RPMI8226 (cell line): ENCODE measurements at places on chromosomes 3 and 15.

DNA sequence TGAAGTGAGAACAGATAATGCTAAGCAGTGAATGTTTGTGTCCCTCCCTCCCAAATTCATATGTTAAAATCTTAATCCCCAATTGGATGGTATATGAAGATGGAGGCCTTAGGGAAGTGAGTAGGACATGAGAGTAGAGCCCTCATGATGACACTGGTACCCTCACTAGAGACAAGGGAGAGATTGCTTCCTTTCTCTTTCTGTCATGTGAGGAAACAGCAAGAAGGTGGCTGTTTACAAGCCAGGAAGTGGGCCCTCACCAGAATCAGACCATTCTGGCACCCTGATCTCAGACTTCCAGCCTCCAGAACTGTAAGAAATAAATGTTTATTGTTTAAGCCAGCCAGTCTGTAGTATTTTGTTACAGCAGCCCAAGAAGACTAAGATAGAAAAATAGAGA is 209.5 kb downstream of the SATB1 start:
- DNase-seq = no peak

DNA sequence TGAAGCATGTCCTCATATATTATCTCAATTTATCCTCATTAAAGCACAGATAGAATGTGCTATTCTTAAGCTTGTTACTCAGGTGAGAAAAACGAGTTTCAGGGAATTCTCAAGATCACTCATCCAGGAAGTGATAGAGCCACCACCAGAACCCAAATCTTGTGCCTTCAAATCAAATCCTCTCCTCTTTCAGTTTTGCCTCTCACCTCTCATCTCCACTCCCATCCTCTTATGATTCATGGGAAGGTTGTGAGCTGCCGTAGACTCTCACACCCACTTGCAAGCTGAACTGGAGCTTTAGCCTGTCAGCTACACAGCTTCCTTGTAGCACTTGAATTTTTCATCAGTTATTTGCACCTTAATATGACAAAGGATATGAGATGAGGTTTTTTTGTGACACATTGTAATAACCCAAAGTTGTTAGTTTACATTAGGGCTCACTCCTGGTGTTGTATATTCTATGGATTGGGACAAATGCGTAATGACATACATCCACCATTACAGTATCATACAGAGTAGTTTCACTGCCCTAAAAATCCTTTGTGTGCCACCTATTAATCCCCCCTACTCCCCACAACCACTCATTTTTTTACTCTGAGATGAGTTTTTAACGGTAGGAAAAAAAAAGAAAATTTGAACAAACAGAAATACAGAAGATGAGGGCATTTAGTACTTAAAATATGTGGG is 25.7 kb downstream of the GPR15 start:
- DNase-seq = no peak

DNA sequence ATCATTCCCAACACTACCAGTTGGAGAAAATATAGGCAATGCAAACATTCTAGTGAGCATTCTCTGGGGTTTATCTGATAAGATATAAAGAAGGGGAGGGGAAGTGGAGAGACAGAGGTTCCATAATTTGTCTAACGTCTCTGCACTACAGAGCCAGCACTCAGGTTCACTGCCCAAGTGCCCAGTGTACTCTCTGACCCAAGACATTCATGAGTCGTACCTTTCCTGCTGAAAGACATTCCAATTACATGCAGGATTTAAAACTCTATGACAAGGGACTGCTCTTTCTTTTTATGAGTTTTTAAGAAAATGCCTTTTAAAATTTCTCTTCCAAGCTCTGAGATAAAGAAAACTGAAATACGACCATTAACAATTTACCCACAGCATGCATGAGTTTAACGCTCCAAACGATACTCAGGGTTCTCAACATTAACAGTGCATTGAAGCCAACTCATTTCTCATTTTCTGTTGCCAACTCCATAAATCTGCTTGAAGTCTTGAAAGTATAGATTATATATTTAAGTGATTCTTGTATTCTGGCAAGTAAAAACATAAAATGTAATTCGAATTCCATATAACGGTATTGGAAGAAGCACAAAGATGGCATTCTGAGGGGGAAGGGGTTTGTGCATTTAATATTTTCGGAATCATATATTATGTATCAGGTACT is 193.4 kb downstream of the SUCLG2 start:
- no peak for DNase-seq

- peak; percentile 52 for DNase-seq
Measured at GRCh38 chr3:178562143-178562946, 26.1 kb downstream of the KCNMB2 start.

DNA sequence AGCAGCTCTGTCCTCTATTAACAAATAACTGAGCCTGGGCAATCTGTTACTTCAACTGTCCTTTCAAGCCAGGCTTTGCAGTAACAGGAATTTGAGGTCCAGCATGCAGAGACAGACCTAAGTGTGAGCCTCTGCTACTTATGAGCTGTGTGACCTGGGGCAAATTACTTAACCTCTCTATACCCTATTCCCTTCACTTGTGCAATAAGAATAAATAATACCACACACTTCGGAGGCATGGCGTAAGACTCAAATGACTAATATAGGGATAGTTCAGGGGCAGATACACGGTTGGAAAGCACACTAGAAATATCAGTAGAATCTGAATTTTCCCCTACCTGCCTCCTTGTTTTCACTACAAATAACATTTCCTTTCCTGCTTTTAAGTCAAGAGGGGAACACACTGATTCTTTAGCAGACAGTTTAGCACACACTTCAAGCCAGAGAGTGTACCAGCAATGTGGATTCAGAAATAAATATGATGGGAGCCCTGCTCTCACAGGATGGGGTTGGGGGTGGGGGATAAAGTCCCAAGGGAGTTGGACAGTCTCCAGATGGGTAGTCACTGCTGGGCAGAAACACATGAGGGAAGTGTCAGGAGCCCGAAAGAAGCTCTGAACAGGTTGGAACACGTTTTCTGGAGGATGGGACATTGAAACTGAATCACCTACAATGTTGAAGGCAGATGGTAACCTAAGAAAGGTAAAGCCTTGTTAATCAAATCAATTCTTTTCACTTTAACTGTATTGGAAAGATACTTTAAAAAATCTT is 61.8 kb upstream of the RBP1 start:
- DNase-seq = no peak

DNA sequence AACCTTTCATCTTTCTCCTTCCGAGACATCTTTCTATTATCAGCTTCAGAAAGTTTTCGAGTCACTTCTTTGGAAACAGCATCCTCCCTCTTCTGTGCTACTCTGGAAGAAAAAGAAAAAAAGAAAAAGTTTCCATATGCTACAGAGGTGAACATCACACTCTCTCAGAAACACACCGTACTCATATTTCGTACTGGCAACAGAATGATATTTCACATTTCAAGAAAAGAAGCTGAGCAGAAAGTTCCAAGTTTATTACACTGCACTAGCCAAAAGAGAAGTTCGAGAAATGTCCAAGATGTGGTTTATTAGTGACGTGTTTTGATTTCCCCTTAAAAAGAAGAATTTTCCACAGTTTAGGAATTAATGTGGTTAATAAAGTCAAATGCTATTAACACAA is 6.0 kb downstream of the SSR3 start:
- no peak for DNase-seq

DNA sequence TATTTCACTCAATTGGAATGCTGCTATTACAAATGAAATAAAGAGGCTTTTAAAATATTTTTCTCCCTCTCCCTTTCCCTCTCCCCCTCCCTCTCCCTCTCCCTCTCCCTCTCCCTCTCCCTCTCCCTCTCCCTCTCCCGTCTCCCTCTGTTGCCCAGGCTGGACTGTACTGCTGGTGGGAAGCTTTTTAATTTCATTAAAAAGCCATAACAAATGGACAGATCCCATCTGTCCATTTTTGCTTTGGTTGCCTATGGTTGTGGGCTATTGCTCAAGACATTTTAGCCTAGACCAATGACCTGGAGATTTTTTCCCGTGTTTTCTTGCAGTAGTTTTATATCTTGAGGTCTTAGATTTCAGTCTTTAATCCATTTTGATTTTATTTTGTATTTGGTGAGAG is 107.2 kb upstream of the LRRC3B start:
- no peak for DNase-seq

- no peak for DNase-seq
Measured at GRCh38 chr3:127212231-127212630, 19.3 kb downstream of the PRR23E start.

DNA sequence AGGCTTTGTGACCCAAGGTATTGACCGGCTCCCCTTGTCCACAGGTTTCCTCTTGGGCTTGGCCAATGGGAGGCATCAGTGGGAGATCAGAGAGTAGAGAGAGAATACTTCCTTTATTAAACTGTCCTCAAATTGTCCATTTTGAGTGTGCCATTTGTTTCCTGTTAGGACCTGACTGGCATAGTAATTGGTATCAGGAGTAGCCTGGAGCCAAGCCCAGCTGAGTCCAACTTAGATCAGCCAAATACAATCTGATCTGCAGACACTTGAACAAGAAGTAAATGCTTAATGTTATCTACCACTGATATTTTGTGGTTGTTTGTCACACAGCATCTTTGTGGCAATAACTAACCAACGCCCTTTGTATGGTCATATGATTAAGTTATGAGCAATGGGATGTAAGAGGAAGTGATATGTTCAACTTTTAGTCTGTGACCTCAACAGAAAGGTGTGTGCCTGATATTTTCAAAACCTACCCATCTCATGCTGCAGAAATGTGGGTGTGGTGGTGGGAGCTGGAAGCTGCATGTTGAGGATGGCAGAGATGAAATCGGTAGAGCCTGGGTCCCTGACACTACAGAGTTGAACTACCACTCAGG is 13.3 kb downstream of the MYD88 start:
- no peak for DNase-seq

- DNase-seq = no peak
Measured at GRCh38 chr3:103047640-103048039, 612.8 kb downstream of the ZPLD1 start.

- no peak for DNase-seq
Measured at GRCh38 chr3:157086775-157087174, 73.2 kb downstream of the CCNL1 start.

GRCh38 chr15:101808201-101808600 is 3.8 kb upstream of the OR4F15 start:
- DNase-seq = no peak

DNA sequence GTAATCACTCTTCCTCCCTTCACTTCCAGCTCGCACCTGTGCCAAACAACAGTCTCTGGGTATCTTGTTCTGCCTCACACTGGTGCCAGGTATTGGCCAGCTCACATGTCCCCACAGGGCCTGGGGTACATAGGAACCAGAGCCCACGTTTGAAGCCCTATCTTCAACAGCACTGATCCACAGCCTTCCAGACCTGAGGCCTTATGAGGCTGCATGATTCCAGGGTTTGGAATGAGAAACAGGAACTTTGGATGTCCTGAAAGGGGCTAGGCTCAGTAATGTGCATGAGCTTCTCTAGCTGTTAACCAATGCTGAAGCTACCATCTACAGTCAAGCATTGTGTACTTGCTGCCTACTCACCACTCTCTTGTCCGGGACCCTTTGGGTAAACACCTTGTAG is 92.4 kb downstream of the GPR156 start:
- DNase-seq = no peak

GRCh38 chr15:99423186-99424130 is 142.3 kb upstream of the MEF2A start:
- DNase-seq = no peak

DNA sequence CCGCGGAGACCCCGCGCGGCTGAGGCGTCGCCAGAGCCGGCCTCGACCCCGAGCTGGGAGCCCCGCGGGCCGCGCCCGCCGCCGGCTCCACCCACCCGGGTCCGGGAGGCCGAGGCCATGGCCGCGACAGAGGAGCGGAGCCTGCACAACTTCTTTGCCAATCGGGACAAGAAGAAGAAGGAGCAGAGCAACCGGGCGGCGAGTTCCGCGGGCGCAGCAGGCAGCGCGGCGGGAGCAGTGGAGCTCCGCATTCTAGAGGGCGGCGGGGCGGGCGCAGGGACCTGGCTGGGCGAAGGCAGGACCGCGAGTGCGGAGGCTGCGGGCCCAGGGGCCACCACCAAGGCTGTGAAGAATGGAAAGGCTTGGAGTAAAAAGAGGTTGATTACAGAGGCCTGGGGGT is 37.6 kb upstream of the EPHA6 start:
- no peak for DNase-seq

DNA sequence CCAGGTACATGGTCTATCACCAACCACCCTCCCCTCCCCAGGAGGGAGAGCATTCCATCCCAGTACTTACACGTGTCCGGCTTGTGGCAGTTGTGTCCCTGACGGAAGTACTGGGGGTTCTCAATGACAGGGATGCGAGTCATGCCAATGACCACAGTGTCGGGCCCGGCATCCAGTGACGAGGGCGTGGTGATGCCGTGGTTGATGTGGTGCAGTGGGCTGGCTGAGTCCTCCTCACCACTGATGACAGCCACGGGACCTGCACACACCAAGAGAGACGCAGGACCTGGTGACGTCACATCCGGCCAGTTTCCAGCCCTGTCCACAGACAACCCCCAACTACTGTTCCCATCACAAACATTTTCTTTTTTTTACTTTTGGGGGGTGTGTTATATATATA is 223.8 kb downstream of the NTRK3 start:
- DNase-seq = no peak

DNA sequence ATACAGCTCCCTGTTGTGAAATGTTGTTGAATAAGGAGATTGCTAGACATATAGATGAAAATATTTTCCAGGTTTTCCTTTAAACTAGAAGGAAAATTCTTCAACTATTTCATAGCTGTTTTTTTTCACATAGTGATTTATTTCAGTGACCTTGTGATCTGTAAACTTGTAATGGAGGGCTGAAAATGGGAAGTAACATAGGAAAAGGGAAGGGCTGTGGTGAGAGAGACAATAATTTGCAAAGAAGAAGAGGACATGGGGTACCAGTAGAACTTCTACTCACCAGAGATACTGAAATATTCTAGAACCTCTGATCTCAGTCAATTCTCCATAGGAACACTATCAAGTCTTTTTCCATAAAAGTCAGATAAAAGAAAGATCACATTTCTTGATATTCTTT is 60.4 kb downstream of the PLS1 start:
- DNase-seq = no peak

GRCh38 chr3:193134856-193135255 is 106.2 kb upstream of the PLAAT1 start:
- DNase-seq = no peak

DNA sequence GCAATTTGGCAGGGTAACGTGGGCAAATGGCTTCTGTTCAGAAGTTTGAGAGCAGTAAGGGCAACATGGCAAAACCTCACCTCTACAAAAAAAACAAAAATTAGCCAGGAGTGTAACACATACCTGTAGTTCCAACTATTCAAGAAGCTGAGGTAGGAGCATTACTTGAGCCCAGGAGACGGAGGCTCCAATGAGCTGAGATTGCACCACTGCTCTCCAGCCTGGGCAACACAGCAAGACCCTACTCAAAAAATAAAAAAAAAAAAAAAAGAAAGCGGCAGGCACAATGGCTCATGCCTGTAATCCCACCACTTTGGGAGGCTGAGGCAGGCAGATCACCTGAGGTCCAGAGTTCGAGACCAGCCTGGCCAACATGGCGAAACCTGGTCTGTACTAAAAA is 5.9 kb upstream of the INO80 start:
- DNase-seq = no peak

GRCh38 chr3:126886217-126886616 is 96.7 kb upstream of the PLXNA1 start:
- no peak for DNase-seq

- DNase-seq = no peak
Measured at GRCh38 chr3:197168063-197168462, 130.3 kb downstream of the DLG1 start.
